Spleen (tissue), 13 donors: ENCODE measurements at places on chromosomes 4 and X. TPM values are rescaled to one million over a fixed set of nuclear protein-coding genes. Genes with fewer than 3 reads are reported as not detected.

DNA sequence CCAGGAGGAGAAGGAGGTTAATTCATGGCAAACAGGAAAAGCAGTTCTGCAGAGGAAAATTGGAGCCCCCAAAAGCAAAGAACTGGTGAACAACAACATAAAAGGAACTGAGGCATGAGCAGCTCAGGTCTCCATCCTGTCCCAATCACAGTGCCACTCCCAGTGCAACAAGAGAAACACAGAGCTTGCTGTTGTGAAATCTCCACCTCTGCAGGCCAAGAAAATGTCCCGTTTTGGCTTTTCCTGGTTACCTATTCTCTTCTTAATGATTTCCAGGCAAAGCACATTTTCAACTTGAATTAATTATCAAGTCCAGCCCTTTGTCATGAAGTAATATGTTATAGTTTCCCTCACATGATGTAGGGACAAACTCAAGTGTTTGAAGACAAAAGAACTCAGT is 778 bp downstream of the C1QTNF7 start:
- no peaks in the 10 kb centered on the region for H3K27me3 ChIP-seq
- H3K4me1 ChIP-seq = peaks cover 8% of the 10 kb centered on the region
- DNase-seq = no peak
- H3K4me3 ChIP-seq = no peak overlapping the region
- H3K27ac ChIP-seq = peak overlapping the region; percentile 24

DNA sequence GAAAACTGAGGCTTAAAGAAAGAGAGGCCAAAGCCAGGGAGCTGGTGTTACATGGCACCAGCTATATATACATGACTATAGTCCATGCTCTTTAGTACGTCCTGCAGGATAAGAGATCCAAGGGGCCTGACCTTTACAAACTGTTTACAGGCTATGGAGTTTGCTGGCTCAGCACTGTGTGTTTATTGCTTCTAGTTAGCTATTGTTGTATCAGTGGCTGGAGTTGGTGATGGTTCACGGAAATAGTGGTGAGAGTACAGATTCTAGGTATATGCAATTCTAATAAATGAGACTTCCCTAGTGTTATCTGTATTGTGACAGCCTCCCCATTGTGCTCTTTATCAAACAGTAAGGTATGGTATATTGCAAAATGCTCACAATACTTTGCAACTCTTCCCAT is 46.5 kb downstream of the REPS2 start:
- no peak overlapping the region for H3K4me3 ChIP-seq
- no peak for DNase-seq
- no peak overlapping the region for H3K27ac ChIP-seq
- H3K27me3 ChIP-seq = no peaks in the 10 kb centered on the region

DNA sequence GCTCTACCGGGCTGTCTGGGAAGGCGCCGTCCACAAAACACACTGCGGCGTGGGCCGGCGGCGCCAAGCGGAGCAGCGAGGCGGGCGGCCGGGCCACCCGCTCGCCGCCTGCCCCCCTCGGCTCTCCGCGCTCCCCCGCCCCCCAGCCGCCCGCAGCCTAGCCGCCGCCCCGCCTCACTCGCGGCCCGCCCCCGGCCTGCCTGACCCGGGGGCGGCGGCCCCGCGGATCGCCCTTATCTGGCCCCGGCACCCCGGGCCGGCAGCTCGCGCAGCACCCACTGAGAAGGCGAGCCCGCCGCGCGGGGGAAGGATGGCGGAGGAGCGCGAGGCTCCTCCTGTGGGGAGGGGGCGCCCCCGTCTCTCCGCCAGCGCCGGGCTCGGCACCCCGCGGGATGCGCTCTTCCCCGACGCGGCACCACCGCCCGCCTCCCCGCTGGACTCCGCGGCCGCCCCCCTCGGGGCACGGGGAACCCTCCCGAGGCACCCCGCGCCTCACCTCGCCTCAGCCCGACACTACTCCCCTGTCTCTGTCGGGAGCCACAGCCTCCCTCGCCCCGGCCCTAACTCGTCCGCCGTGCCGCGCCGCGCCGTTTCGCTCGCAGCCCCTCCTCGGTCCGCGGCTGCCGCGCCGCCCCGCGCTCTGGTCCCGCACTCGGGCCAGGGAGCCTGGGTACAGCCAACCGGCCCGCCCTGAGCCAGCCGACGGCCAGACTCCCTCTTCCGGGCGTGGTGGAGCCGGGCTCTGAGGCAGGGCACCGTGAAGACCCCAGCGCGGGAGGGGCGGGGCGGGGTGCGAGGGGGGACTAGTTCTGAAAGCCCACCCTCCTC is 566 bp downstream of the ATP11C start:
- H3K4me3 ChIP-seq = peak overlapping the region; percentile 49
- H3K27ac ChIP-seq = peak overlapping the region; percentile 99
- H3K4me1 ChIP-seq = peaks cover 7% of the 10 kb centered on the region
- DNase-seq = peak; percentile 92
- H3K36me3 ChIP-seq = no peaks in the 10 kb centered on the region

DNA sequence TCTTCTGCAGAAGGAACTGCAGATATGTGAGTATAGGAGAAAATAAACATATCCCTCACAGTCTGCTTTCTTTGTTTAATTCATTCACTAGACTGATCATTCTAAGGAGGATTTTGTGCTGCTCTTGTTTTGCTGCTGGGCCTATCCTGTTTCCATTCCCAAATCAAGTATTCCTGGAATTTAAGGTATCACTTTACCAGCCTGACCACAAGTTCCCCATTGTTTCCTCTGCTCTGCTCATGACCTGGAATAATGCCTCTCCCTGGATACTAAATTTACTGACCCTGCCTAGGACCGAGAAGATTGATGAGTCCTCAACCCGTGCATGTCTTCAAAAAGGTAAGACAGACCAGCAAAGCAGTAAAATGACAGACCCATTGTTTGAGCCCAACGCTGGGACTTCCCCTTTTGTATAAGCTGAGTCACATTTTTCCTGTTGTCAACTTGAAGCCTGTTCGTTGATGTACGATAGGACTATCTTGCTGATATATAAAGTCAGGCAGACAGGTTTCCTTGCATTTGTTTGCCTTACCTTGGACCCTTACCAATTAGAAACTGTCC is 85.5 kb upstream of the TET2 start:
- H3K27ac ChIP-seq = peak overlapping the region; percentile 74
- no peaks in the 10 kb centered on the region for H3K27me3 ChIP-seq
- peaks cover 55% of the 10 kb centered on the region for H3K4me1 ChIP-seq
- no peak overlapping the region for H3K4me3 ChIP-seq
- H3K36me3 ChIP-seq = no peaks in the 10 kb centered on the region

- H3K36me3 ChIP-seq = peaks cover 3% of the 10 kb centered on the region
- no peak for DNase-seq
- H3K27me3 ChIP-seq = no peaks in the 10 kb centered on the region
- H3K27ac ChIP-seq = no peak overlapping the region
- H3K4me1 ChIP-seq = no peaks in the 10 kb centered on the region
These were observed 48.9 kb downstream of the CHIC2 start for GRCh38 chr4:54015423-54016030.

- no peak overlapping the region for H3K27ac ChIP-seq
- no peak overlapping the region for H3K4me3 ChIP-seq
- no peaks in the 10 kb centered on the region for H3K36me3 ChIP-seq
- DNase-seq = no peak
These were observed 30.4 kb downstream of the MAPK10 start for GRCh38 chr4:86329431-86329830.

GRCh38 chr4:98781641-98782357 is 123.4 kb upstream of the TSPAN5 start:
- no peaks in the 10 kb centered on the region for H3K36me3 ChIP-seq
- H3K4me1 ChIP-seq = no peaks in the 10 kb centered on the region
- no peak overlapping the region for H3K4me3 ChIP-seq
- no peaks in the 10 kb centered on the region for H3K27me3 ChIP-seq

GRCh38 chrX:44228621-44229020 is 114.9 kb downstream of the EFHC2 start:
- no peak overlapping the region for H3K27ac ChIP-seq
- DNase-seq = no peak
- H3K27me3 ChIP-seq = no peaks in the 10 kb centered on the region

GRCh38 chrX:135985973-135986310 is 707 bp downstream of the SLC9A6 start:
- H3K27ac ChIP-seq = peak overlapping the region; percentile 89
- H3K4me3 ChIP-seq = peak overlapping the region; percentile 43
- H3K4me1 ChIP-seq = peaks cover 25% of the 10 kb centered on the region
- H3K36me3 ChIP-seq = no peaks in the 10 kb centered on the region
- H3K27me3 ChIP-seq = no peaks in the 10 kb centered on the region
- DNase-seq = no peak

GRCh38 chr4:1981251-1982058 is 27.3 kb downstream of the NELFA start:
- DNase-seq = peak; percentile 63
- no peaks in the 10 kb centered on the region for H3K27me3 ChIP-seq
- no peak overlapping the region for H3K27ac ChIP-seq
- peaks cover under 1% of the 10 kb centered on the region for H3K4me1 ChIP-seq

DNA sequence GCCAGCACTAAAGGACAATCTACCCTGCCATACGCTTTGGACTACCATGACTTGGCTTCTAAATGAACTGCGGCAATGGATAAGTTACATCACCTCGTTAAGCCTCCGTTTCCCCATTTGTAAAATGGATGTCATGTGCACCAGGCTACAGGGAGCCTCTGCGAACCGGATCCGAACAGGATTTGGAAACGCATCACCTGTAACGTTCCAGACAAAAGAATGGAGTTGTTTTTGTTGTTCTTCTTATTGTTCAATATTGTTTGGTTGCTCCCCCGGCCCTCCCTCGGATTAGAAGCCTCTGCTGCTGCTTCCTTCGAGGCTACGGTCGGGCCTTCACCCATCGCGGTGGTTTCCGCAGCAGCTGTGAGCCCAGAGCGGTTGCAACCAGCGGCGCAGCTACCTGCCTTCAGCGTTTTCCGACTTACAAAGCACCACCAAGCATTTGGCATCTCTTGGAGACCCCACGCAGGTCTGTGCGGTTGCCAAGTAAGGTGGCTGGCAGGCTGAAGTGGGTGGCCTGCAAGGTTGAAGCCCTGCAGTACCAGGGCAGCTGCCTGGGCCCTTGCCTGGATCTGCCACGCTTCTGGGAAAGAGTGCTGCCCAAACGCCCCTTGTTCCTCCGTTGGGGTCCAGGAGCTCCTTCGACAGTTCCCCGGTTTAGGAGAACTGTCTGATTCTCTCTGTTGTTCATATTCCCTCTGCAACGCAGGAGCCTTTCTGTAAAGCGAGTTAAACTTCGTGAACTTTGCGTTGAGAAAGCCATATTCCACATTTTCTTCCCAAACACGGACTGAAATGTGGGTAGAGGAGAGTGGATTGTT is 7.1 kb downstream of the NKX3-2 start:
- H3K27ac ChIP-seq = no peak overlapping the region
- DNase-seq = no peak
- no peak overlapping the region for H3K4me3 ChIP-seq
- H3K36me3 ChIP-seq = no peaks in the 10 kb centered on the region
- peaks cover 28% of the 10 kb centered on the region for H3K4me1 ChIP-seq
- peaks cover 100% of the 10 kb centered on the region for H3K27me3 ChIP-seq

DNA sequence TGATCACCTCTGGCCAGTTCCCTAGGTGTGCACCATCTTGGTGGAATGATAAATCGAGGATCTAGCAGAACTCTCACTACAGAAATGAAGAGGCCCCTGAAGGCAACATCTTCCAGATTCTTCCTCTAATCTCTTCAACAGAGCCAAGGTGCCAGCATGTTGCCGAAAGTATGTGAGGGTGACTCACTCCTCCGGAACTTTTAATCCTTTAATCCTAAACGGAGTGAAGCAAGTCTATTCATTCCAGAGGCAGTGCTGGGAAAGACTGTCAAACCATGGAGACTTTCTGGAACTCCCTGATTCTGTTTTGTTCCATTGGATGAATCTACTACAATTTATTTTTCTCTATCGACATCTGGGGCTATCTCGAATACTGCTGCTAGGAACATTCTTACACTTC is 68.7 kb downstream of the SUPT20HL2 start:
- DNase-seq = no peak
- H3K4me1 ChIP-seq = peaks cover 6% of the 10 kb centered on the region
- H3K36me3 ChIP-seq = no peaks in the 10 kb centered on the region
- H3K27ac ChIP-seq = no peak overlapping the region
- no peaks in the 10 kb centered on the region for H3K27me3 ChIP-seq

MID1 gene
- total RNA-seq = 4.2 TPM

SLC9B1 gene
- total RNA-seq = 2.2 TPM

SORBS2 gene
- total RNA-seq = 113 TPM

MAGEA10 gene
- total RNA-seq = not detected

SERPINA7 gene
- total RNA-seq = not detected
